Breast epithelium (tissue), 4 donors: ENCODE measurements at places on chromosomes 1 and 21. TPM values are rescaled to one million over a fixed set of nuclear protein-coding genes. Genes with fewer than 3 reads are reported as not detected.

GRCh38 chr1:107359472-107360241, 218.8 kb downstream of the NTNG1 start:
- DNase-seq: no peak

Gene FMO5
- total RNA-seq: 32.6 TPM

DNA sequence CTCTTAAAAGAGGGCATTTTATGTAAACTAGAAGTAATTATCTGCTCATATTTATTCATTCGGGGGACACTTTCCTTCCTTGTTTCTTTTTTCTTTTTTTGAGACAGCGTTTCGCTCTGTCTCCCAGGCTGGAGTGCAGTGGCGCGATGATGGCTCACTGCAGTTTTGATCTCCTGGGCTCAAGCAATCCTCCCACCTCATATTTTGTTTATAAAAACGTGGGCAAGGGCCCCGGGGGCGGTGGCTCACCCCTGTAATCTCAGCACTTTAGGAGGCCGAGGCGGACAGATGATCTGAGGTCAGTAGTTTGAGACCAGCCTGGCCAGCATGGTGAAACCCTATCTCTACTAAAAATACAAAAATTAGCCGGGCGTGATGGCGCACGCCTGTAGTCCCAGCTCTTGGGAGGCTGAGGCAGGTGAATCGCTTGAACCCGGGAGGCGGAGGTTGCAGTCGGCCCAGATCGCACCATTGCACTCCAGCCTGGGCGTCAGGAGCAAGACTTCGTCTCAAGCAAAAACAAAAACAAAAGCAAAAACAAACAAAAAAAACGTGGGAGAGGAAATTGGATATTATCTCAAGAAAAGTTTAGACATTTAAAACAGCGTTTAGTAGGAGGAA, 926 bp upstream of the DFFA start:
- DNase-seq: no peak

GRCh38 chr1:216111842-216112241, 311.4 kb downstream of the USH2A start:
- DNase-seq: no peak
